ENCODE measurements at places on chromosomes 2 and 18.

DNA sequence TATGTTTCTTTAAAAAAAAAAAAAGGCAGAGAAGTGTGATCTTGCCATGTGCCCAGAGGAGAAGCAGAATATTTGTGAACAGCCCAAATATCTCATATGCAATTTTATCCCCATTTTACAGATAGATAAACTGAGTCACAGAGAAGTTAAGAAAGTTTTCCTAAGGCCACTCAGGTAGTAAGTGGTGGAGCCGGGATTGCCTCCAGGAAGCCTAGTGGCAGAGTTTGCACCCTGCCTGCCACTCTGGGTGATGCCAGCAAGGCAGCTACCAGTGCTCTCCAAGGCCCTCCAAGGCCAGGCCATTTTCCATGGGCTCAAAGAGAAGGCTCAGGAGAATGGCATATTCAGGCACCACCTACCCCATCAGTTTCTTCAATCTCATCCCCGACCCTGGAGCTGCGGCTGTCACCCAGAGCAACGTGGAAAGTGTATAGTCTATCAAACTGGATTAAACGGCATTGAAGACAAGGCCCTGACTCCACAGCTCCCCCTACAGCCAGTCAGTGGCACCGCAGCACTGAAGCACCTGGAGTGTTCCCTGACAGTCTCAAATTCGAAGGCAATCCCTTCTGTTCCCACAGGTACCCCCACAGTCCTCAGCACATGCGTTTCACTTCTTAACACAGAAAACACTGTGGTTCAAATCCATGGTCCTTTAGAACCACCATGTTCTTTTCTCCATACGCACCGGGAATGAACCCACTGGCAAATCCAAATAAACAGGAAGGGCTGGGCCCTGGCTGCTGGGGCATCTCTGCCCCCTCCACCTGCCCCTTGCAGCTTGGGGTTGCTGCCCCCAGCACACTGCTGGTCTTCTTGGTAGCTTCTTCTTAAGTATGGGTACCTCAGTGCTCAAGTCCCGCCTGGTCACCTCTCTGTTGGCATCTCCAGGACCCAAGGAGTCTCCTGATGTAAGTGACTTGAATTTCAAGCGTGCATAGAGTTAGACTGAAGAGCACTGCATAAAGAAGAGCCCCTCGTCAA is 175.3 kb downstream of the INHBB start:
- DNase-seq = peak; percentile 37

- DNase-seq = no peak
Observed at GRCh38 chr2:219020604-219021365, 20.5 kb downstream of the CFAP65 start.

DNA sequence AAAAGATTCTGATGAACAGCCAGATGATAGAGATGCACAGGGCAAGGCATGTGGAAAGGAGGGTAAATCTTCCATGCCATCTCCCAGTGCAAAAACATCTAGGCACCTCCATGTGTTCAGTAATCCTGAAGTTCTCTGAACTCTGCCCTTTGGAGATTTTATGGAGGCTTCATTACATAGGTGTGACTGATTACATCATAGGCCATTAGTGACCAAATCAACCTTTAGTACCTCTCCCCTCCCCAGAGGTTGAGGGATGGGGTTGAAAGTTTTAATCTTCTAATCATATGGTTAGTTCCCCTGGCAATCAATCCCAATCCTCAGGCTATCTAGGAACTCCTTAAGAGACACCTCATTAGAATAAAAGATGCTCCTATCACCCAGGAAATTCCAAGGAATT is 2190.2 kb upstream of the PIK3C3 start:
- no peak for DNase-seq

GRCh38 chr2:95310651-95311050 is 13.5 kb downstream of the KCNIP3 start:
- no peak for DNase-seq

- no peak for DNase-seq
Observed at GRCh38 chr2:20378891-20379519, 28.4 kb upstream of the PUM2 start.

DNA sequence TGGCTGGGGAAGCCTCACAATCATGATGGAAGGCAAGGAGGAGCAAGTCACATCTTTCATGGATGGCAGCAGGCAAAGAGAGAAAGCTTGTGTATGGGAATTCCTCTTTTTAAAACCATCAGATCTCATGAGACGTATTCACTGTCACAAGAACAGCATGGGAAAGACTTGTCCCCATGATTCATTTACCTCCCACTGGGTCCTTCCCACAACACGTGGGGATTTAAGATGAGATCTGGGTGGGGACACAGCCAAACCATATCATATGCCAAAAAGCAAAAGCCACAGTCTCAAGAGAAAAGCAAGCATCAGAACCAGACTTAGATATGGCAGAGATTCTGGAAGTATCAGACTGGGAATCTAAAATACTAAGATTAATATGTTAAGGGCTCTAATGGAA is 30.0 kb upstream of the SCRN3 start:
- no peak for DNase-seq

- DNase-seq = no peak
Observed at GRCh38 chr18:13269013-13269280, 50.4 kb downstream of the LDLRAD4 start.

DNA sequence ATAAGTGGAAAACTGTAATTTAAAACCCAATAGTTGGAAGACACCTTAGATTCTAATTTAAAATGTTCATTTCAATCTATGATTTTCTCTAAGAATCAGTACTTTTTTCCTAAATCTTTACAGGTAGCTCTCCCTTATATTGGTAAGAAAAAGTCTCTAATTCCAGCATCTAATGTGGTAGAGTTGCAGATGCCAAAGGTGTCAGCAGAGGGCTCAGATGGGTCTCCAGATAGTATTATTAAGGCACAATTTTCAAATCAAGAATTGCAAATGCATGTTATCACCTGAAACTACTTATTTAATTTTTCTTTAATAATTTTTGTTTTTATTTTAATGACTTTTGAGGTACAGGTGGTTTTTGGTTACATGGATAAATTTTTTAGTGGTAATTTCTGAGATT is 25.5 kb upstream of the ITGA4 start:
- DNase-seq = no peak

DNA sequence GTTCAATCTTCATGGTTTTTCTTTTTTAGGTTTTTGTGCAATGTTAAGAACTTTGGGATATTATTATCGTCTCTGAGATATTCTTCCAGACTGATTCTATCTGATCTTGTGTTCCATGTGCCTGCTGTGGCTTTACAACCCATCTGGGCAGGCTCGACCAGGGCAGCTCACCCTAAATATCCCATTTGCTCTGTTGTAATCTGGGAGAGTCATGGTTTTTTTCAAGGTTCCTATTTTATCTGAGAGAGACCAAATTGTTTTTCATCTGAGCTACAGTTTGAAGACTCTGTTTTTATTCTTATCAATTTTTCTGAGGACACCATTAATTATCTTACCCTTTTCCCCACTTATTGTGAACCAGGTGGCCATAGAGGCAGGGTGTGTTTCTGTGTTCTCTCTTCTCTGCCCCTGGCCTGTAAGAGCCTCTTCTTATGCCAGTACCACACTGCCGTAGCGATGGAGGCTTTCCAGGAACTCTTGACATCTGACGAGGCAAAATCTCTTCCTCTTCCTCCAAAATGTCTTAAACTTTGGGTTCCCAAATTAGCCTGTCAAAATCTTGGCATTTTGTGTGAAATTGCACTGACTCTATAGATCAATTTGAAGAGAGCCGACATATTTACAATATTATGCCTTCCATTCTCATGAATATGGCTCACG is 3.1 kb downstream of the SP140L start:
- DNase-seq = no peak

- DNase-seq = no peak
Observed at GRCh38 chr2:189050165-189050712, 76.1 kb downstream of the COL3A1 start.

- DNase-seq = no peak
Observed at GRCh38 chr2:124662946-124663644, 638.0 kb downstream of the CNTNAP5 start.

DNA sequence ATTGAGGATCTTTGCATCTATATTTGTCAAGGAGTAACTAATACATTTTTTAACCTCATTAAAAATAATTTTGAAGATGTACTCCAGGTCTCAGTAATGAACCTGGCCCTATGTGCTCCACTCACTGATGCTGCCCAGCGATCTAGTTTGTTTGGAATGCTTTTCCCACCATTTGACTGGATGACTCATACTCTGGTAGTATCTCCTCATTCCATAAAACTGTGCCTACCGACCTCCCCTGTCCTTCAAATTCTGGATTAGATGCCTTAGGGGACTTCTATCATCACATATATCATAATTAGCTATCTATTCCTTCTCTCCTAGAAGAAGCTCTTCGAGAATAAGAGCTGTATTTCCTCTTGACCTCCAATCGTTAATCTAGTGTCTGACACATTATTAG is 83.8 kb downstream of the FAM117B start:
- DNase-seq = no peak

GRCh38 chr2:235149240-235149659 is 197.4 kb downstream of the SH3BP4 start:
- no peak for DNase-seq

DNA sequence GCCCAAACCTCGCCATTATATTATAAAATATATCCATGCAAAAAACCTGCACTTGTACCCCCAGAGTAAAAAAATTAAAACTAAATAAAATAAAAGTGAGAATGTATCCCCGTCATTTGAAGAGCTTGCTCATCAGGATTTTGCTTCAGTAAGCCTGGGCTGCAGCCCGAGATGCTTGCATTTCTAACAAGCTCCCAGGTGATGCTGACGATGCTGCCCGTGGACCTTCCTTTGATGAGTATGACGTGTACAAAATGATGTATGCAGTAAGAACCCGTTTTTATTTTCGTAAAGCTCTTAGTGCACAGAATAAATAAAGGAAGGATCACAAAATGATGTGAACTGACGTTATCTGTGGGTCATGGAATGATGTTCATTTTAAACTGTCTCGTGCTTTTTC is 63.5 kb downstream of the CRACDL start:
- DNase-seq = no peak

DNA sequence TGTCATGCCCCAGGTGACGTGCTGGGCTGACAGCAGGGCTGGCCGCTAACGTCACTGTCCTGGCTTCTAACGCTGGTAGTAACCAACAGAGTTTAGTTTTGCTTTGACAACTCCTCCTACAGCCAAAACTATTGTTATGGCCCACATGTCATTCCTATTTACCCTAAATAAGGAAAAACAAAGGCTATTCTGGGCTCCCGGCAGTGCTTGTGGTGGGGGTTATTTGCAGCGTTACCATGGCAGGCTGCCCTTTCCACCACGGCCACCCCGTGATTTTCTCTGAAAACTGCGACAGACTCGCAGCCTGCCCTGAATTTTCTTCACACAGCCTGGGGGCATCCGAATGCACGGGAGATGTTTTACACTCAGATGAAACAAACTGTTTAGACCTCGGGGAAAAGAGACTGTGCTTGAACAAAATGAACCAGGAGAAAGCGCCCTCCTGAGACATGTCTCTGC is 115.2 kb downstream of the FAM210A start:
- DNase-seq = peak; percentile 65

- no peak for DNase-seq
Observed at GRCh38 chr2:169693360-169693759, 845 bp downstream of the CFAP210 start.

DNA sequence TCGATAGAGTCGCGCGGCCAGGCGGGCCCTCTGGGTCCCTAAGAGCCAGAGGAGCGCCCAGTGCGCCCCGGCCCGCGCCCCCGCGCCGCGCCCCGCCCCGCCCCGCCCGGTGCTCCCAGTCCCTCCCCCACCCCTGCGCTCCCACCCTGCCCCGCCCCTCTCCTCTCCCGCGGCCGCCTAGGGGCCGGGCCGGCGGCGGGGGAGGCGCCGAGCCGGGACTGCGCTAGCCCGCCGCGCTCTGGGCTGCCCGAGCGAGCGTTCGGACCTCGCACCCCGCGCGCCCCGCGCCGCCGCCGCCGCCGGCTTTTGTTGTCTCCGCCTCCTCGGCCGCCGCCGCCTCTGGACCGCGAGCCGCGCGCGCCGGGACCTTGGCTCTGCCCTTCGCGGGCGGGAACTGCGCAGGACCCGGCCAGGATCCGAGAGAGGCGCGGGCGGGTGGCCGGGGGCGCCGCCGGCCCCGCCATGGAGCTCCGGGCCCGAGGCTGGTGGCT is at the start of gene GPC1:
Gene GPC1, plus strand, starts transcription at position 207 of the 491 bp plus-strand sequence. Its CDS starts 256 bp downstream, at position 463.
- DNase-seq = peak; percentile 91

DNA sequence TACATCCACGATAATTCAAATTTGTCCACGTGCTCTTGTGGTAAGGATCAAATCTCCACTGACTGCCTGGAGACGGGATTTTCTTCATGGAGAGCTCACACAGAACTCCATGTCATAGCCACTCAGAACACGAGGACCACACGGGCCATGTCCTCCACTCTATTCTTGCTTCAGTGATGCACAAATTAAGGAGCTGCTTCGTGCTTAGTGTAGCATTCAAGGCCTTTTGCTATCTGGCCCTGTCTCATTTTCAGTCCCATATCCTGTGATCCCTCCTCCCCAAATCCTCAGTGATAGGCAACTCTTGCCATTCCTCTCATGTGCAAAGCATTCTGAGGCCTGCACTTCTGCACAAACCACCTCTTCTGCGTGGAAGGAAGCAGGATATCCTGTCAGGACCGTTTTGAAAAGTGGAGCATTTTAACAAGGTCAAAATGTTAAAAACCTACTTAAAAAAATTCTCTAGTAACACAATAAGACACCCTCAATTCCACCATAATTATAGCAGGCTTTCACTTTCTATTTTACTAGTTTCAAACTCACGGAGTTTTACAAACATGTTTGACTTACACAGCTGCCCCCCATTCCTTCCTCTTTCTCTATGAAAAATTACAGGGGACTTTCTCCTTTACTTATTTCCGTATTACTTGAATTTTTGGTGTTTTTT is 35.2 kb downstream of the ST3GAL5 start:
- peak; percentile 48 for DNase-seq

DNA sequence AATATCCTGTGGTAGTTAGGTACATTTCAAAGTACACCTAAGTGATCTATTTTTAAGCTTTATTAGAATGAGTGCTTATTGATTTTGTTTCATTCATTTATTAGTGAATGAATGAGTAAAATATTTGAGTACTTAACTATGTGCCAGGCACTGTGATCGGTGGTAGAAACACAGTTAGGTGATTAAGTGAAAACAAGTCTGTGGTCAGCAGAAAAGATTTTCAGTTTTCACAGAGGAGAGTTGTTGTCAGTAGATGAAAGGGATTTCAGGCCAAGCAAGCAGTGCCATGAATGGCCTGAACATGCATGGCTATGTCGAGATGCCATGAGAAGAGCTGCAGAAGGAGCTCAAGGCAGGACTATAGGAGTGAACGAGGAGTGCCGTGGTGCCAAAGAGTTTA is 85.9 kb downstream of the SPTBN1 start:
- DNase-seq = no peak
